ENCODE measurements at places on chromosomes 1 and 21.
A peak's percentile ranks its signal among the peaks of the same experiment; 100 is the strongest.

- DNase-seq: no peak
These were observed 120.8 kb upstream of the GADD45A start for GRCh38 chr1:67564193-67564592.

DNA sequence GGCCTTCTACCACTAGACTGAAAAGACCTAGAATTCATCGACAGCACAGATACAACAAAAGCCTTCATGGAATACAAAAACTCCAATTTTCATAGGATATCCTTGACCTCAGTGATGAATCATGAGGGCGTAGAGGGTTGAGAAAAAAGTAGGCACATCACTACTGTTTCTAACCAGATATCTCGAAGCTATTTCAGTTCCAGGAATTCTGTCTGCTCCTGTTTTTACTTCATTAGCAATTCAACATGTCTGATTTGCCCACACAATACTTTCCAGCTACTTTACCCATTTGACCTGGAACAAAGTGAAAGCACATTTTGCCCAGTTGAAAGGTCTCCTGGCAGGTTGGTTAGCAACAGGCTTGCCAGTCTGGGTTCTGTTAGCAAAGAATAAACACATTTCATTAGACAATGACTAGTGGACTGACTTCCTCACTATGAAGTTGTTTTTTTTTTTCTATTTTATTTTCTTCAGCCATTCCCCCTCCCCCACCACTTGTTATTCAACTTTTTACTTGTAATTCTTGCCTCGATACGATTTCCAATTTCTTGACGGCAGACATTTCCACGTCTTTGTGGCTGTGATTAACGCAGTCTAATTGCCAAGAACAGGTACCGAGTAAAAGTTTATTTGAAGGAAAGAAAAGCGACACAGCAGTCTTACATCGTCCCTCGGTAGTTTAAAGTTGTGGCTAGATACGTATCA is 4.0 kb upstream of the ZBTB18 start:
- DNase-seq: peak; percentile 68

- DNase-seq: no peak
These were observed 4.6 kb upstream of the MAB21L3 start for GRCh38 chr1:116106646-116107045.

DNA sequence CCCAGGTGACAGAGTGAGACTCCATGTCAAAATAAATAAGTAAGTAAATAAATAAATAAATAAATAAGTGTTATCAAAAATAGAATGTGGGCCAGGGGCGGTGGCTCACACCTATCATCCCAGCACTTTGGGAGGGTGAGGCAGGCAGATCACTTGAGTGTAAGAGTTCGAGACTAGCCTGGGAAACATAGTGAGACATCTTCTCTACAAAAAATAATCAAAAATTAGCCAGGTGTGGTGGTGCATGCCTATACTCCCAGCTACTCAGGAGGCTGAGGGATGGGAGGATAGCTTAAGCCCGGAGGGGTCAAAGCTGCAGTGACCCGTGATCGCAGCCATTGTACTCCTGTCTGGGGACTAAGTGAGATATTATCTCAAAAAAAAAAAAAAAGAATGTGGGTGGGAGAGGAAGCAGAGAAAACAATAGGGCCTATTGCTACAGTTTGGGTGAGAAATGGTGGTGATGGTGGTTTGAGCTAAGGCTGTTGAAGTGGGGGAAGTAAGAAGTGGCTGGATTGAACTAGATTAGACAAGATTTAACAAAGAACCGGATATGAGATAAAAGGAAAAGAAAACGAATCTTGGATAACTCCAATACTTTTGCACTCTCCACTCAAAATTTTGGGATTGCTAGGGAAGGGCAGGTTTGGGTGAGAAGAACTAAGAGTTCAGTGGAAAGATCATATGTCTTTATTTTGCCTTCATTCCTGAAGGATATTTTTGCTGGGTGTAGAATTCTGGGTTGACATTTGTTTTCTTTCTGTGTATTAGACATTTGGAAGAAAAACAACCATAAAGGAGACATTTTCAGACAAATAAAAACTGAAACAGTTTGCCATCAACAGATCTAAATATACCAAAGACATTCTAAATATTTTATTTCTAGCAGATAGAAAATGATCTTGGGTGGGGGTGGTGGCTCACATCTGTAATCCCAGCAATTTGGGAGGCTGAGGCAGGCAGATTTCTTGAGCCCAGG is 57.1 kb upstream of the SPOCD1 start:
- DNase-seq: peak; percentile 9

DNA sequence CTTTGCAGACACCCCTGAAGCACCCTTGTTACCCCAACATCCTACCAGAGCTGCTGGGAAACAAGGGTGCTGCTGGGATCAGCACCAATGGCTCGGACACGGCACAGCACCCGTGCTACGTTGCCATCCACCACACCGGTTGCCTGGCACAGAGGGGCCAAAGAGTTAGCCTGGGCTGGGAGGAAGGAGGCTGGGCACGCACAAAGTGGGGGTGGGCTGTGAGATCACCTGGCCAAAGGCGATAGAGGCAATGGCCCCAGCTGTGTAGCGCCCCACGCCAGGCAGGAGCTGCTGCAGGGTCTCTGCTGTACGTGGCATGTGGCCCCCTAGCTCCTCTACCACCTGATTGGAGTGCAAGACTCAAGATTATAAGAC is 5.6 kb downstream of the HPDL start:
- DNase-seq: no peak

GRCh38 chr1:41322835-41323234 is 38.4 kb upstream of the FOXO6 start:
- DNase-seq: peak; percentile 58

DNA sequence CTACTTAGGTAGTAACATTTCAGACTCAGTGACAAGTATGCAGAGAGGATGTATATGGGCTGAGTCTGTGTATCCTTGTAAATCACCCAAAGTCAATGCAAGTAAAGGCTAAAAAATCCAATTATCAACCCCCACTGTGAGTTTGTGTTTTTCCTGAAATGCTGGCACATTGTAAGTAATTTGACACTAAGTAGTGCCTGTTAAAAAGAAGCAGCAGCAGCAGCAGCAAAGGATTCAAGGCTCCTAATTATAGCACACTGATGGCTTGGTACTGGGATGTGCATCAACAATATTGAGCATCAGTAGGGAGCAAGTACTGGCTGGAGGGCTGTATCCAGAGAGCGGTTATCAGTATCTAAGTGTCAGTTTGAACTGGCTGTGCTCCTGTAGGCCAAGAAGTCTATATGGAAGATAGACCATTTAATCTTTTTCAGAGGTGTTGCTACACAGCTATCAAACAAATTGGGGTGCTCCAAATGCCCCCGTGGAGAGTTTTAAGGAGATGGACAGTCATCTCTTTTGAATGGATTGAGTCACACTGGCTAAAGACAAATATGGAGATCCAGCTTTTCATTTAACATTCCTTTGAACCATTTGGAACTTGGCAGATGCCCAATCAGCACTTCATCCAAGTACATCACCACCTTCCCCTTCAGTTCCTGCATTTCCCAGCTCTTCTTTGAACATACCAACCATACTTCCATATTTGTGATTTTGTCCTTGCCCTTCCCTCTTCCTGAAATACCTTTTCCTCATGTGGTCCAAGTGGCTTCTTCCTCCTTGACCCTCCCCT is 241.2 kb upstream of the ST6GALNAC5 start:
- no peak for DNase-seq

DNA sequence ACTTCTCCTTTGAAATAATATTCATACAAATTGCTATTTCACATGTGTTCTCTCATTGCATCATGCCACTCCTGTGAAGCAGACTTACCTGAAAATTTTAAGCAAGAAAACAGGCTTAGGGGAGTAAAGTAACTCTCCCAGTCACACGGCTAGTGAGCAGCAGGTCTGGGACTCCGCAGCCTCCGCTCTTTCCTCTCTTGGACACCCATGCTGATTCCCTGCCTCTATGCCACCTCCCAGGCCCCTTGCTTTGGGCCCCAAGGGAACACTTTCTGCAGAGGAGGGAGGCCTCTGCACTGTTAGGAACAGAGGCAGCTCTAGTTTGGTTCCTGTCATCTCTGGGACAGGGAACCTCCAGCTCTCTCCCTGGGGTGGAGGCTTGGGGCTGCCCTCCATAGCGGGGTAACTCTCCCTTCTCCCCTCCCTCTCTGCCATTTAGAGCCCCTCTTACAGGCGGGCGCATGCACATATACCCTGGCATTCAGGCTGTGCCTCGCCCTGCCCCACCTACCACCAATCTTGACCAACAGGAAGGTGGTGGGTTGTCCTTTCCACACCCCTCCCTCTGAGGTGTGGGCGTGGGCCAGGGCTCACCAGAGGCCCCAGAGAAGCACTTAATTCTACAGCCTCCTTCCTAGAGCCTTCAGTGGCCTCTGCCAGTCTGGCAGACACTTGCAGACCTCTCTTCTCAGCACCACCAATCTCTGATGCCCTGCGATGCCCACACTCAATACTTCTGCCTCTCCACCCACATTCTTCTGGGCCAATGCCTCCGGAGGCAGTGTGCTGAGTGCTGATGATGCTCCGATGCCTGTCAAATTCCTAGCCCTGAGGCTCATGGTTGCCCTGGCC is at the start of gene RXFP4:
RXFP4 (plus strand) TSS at position 646 of the 852 bp plus-strand sequence; CDS start at position 718, 72 bp downstream.
- peak; percentile 16 for DNase-seq

GRCh38 chr1:74205266-74205665 is 7.2 kb downstream of the FPGT start:
- no peak for DNase-seq

DNA sequence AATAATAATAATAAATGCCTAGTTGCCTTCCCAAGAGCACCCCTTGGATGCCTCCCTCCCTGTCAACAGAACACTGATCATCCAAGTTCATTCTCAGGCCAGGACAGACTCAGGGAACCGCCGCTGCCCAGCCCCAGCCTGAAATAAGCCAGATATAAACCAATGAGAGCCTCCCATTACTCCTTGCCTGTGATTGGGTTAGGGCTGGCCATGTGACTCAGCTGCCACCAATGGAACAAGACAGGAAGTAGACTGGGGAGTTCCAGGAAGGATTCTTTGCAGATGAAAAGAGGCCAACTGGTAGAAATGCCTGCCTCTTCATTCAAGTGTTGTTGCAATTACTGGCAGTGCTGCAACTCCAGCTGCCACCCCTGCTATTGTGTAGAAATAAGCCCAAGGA is 146.4 kb upstream of the TIAM1 start:
- DNase-seq: peak; percentile 3

DNA sequence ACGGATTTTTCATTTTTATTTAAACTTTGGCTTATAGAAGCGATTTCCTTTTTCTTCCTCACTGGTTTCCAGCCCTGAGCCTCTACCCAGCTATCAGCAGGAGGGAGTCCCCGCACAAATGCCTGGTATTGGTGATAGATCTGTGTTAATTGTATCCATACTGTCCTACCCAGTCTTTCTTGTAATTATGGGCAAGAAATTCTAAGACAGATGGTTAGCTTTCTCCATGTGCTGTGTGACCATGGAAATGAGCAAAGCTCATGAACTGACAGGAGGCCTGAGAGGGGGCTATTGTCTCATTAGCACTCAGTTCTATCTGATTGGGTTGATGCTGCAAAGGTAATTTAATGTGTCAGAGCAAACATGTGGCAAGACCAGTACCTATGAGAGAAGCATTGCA is 108.1 kb upstream of the IVNS1ABP start:
- DNase-seq: no peak

DNA sequence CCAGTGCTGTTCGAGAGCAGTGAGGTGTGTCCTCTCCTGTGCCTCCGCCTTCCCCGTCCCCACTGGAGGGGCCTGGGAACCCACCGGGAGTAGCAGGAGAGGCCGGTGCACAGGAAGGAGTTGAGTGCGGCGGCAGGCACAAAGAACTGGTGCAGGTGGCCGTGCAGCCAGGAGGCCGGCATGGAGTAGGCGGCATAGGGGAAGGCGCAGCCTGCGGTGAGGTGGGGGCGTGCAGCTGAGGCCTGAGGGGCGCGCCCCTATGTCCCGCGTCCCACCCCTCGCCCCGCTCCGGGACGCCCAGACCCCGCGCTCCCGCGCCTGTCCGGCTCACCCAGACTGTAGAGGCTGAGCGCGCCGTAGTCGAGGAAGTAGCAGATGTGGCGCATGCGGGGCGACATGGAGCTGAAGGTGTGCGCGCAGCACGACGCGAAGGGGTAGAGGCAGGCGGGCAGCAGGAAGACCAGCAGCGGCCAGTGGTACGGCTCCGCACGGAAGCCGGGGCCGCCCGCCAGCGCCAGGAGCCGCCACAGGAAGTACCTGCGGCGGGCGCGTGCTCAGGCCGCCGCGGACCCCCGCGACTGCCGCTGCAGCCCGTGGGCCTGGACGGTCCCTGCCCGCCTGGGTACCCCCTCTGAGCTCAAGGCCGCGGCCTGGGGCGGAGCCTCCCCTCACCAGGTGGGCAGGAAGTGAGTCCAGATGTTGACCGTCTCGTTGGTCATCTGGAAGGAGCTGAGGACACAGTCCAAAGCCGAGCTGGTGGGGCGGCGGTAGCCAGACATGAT is 2.2 kb downstream of the PAQR6 start:
- no peak for DNase-seq

DNA sequence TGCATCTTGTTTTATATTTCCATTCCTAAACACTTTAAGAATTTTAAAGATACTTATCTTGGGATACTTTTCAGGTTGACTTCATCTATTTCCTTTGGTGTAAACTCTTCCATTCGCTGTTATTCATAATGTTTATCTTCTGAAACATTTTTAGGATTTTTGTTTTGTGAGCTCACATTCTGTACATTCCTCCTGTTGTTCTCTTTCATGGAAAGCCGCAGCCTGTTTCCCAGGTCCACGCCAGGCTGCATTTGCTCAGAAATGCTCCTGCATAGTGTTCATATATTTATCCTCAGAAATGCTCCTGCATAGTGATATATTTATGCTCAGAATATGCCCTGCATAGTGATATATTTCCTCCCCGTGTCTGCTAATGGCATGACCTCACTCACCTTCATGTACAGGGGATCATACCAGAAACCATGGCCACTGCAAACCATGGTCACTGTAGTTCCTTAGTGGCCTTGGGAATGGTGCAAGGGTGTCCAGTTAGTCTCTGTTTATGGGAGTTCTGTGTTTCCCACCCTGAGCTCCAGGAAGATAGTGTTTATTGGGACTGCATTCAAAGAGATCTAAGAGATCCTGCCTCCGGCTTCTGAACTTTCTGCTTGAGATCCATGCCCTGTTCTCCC is 153.9 kb upstream of the GREM2 start:
- DNase-seq: peak; percentile 91

GRCh38 chr1:54299037-54299436 is 99.1 kb downstream of the MRPL37 start:
- DNase-seq: no peak

GRCh38 chr1:29096231-29096886 is 27.3 kb downstream of the TMEM200B start:
- DNase-seq: no peak

DNA sequence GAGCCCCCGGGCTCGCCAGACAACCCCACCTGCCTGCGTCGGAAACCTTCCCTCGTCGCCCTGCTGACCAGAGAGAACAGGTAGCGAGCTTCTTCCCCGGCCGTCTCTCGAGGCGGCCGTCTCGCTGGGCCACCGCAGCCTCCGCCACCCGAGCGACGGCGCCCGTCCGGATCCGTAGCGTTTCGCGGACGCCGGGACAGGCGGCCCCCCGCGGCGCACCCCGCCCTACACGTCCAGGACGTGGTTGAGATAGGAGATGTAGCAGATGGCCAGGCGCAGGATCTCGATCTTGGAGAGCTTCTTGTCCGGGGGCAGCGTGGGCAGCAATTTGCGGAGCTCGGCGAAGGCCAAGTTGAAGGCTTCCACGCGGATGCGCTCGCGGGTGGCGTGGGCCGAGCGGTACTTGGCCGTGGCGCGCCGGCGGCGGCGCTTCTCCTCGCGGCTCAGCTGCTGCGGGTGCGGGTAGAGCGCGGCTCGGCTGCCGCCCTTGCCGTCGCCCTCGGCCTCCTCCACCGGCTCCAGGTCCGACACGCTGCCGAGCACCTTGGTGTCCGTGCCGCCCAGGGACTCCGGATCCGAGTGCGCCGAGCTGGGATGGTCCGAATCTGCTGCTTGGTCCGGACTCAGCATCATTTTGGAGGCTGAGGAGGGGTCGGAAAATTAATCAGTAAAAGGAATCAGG is 3.0 kb downstream of the NHLH2 start:
- no peak for DNase-seq

- DNase-seq: peak; percentile 60
These were observed 36.6 kb downstream of the RABIF start for GRCh38 chr1:202852163-202852904.

Data from M059J (cell line).